ENCODE measurements at places on chromosomes 7 and 10.

GRCh38 chr7:42170724-42171123 is 66.3 kb downstream of the GLI3 start:
- DNase-seq = no peak

GRCh38 chr10:70963271-70963670 is 74.9 kb upstream of the PCBD1 start:
- DNase-seq = no peak

DNA sequence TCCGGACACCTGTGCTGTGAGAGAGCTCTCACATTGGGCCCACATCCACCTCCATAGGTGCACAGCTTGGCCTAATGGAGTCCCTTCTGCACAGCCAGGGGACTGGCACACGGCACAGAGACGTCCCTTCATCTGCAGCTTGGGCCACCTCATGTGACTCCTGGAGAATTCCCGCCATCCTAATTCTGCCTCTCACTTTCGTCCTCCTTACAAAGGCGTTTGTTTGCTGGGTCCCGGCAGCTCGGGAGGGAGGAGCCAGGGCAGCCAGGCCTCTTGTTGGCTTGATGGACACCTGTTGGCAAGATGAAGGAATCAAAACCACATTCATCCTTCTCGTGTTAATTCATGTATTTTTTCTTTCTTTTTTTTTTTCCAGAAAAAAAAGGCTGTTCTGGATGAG is 30.7 kb upstream of the TTYH3 start:
- no peak for DNase-seq

- DNase-seq = no peak
These were observed 1.5 kb upstream of the TSPAN12 start for GRCh38 chr7:120859459-120859858.

DNA sequence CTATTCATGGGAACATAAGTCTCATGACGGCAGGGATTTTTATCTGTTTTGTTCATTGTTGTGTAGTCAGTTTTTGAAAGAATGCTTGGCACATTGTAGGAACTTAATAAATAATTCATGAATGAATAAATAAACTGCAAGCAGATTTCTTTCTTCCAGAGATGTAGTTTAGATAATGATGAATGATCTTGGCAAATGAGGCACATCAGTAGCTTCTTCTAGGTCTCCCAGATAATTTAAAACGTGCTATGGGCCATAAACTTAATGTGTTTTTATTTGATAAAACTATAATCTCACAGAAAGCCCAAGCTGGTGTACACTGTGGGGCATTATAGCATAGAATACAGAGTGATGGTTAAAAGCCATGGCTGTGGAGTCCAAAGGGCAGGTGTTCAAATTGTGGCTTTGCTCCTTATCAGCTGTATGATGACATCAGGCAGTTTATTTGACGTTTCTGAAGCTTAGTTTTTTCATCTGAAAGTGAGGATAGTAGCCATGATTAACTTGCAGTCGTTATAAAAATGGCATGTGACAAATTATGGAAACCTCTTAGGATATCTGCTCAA is 3.5 kb downstream of the MGAM start:
- DNase-seq = no peak

DNA sequence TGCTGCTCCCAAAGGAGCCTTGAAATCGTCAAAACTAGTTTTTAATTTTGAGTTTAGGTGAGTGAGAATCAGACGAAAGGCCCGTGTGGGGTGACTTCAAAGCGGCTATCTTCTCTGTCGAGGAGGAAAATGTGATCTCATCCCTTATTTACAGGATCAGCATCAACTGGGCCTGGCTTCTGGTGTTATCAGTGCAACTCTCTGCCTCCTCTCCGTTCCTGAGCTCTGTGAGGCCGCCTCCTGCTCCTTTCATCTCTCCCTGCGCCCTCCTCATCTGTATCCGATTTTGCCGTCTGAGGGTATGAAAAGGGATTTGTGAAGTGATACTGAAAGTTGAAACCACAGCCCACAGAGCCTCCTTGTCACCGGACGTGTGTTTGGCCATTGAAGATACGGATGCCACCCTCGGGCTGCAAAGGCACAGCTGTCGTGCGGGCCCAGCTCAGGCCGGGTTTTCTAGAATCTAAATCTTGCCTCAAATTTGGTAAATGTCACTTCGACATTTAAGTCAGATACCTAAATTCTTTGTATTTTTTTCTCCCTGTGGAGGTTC is 408.7 kb upstream of the ADARB2 start:
- DNase-seq = no peak

DNA sequence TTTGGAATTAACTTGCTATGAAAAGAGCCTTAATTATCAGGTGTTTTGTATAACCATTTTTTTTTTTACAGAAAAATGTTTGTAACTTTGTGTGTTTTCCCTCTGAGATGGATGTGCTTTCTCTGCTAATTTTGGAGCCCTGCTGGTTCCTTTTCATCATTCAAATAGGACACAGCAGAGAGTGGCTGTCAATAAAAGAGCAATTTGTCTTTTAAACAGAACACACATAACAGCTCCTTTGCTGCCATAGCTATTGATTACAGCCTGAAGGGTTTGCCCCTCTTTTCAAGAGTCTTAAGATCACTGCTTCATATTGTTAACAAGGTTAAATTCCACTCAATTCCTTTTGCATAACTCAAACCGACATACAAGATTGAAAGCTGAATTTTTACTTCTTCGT is 187.2 kb upstream of the MBL2 start:
- no peak for DNase-seq

- no peak for DNase-seq
These were observed 11.3 kb upstream of the SMO start for GRCh38 chr7:129176916-129177710.

GRCh38 chr7:50962962-50963374 is 180.3 kb upstream of the GRB10 start:
- peak; percentile 21 for DNase-seq

DNA sequence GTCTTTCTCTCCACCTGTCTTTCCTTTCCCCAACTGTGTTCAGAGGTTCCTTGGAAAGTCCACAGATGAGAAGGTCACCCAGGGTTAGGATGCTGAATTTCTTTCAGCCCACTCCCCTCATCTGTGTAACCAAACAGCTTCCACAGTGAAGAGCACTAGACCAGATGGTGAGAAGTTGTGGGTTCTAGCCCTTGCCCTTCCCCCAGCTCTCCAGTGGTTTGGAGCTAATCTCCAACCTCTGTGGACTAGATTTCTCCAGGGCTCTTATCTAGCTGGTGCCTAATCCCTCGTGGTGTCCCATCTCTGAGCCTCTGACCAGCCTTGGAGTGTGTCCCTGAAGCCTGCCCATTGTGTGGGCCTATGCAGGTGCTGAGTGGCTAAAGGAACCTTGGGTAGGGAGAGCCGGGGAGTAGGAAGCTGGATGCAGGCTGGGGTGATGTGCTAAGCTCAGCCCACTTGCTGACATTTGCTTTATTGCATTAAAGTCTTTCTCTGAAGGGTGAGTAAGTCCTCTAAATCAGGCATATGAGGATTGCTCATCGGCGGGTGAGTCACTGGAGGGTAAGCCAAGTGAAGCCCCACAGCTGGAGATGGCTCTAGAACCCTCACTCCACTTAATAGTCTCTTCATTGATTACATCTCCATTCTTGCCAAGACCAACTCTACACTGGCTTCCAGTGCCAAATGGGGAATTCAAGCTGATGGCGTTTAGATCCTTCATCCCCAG is 14.9 kb downstream of the DUSP5 start:
- no peak for DNase-seq
